ENCODE measurements at places on chromosomes 16 and 17.
A peak's percentile ranks its signal among the peaks of the same experiment; 100 is the strongest.

GRCh38 chr16:58264961-58265479, 29.8 kb downstream of the PRSS54 start:
- no peaks in the 10 kb centered on the region for H3K36me3 ChIP-seq
- peak overlapping the region; percentile 27 for H3K27ac ChIP-seq
- peak; percentile 52 for DNase-seq
- H3K27me3 ChIP-seq, result no peaks in the 10 kb centered on the region
- no peak overlapping the region for H3K4me3 ChIP-seq

DNA sequence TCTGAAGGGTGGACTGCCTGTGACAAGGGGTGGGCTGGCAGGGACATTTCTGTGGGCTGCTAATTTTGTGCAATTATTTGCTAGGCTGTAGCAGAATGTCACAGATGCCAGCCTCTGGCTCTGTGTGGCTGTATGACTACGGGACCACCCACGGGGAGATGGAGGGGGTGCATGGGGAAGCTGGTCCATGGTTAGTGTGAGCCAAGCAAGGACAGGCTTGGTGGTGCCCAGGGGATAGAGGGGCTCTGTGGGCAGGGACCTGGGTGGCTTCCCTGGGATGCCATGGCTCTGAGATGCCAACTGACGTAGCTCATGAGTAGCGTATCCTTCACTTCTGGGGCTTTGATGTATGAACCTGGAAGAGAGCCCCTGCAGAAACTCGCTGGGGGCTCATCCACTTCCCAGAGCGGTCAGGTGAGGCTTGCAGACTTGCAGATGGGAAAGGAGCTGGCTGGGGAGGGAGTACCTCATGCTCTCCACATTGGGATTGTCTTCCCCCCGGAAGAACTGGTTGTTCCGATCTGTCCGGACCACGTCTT, 87.2 kb downstream of the TBC1D16 start:
- H3K27ac ChIP-seq, result no peak overlapping the region
- H3K36me3 ChIP-seq, result peaks cover 23% of the 10 kb centered on the region
- DNase-seq, result no peak

DNA sequence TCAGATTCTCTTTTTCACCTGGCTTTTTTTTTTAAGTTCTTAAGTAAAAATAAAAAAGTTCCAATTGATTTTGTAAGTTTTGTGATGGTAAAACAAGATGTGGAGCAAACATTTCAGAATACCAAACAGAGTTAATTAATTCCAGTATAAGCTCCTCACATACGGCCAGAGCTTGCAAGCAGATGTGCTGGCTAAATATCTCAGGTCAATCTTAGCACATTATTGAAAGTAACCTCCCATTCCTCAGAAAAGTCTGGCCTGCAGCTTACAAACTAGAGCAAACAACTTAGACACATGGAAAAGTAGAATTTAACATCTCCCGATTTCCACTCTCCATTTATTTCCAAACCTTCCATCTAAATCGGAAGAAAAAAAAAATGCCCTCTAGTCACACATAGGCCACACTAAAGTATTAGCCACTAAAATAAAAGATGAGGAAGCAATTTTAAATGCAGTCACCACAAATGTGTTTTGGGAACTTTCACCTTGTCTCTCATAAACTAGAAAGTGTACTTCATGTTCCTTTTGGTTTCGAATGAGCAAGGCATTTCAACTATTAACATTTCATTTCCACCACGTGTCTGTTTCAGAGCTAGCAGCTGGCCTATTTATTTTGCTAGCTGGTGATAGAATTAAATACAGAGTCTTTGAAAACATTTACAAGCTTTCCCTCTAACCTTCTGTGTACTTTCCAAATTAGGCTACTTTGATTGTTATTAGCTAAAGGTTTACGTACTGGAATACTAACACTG, 143.3 kb downstream of the STX8 start:
- no peaks in the 10 kb centered on the region for H3K36me3 ChIP-seq
- peaks cover 2% of the 10 kb centered on the region for H3K4me1 ChIP-seq
- peak; percentile 6 for DNase-seq
- no peak overlapping the region for H3K27ac ChIP-seq
- no peaks in the 10 kb centered on the region for H3K27me3 ChIP-seq

GRCh38 chr16:87344931-87345631, 27.9 kb upstream of the C16orf95 start:
- H3K4me1 ChIP-seq, result peaks cover 6% of the 10 kb centered on the region
- no peak overlapping the region for H3K4me3 ChIP-seq
- H3K36me3 ChIP-seq, result peaks cover 21% of the 10 kb centered on the region
- DNase-seq, result no peak
- H3K27ac ChIP-seq, result no peak overlapping the region
- no peaks in the 10 kb centered on the region for H3K27me3 ChIP-seq

Data from common myeloid progenitor, CD34-positive (primary cell).